ENCODE measurements at places on chromosomes 13 and 19.

DNA sequence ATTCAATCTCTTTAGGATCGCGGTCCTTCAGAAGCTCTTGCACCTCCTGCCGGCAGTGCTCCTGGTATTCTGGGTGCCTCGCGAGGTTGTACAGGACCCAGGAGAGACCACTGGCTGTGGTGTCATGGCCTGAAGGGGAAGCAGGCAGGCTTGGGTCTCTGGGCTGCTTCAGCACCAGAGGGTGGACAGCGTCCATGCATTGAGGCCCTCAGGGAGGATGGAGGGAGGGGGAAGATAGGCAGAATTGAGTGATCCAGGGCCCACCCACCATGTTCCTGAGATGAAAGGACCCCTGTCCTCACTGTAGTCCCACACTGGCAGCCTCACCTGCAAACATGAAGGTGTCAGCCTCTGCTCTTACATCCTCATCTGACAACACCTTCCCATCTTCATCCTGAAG, 17.9 kb upstream of the OR10H5 start:
- H3K4me3 ChIP-seq = no peak overlapping the region
- no peak for DNase-seq
- no peaks in the 10 kb centered on the region for H3K4me1 ChIP-seq

DNA sequence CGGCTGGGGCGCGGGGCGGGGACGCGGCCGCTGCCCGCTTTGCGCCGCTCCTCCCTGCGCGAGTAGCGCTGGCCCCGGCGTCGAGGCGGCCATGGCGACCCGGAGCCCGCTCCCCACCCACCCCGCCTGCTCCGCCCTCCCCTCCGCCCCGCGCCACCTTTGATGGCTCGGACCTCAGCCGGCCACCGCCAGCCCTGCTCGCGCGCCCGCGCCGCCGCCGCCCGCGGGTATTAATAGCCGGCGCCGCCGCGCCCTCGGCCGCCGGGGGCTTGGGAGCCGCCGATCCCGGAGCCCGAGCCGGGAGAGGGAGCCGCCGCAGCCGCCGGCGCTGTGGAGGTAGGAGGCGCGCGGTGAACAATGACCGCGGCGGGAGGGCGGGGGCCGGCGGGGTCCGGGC, 261 bp downstream of the FARP1 start:
- H3K4me3 ChIP-seq = peak overlapping the region; percentile 98
- peaks cover 15% of the 10 kb centered on the region for H3K4me1 ChIP-seq
- H3K27ac ChIP-seq = no peak overlapping the region

- no peak overlapping the region for H3K27ac ChIP-seq
- no peaks in the 10 kb centered on the region for H3K36me3 ChIP-seq
- H3K4me1 ChIP-seq = 0 out of 2 replicates have a peak, but pooled peaks cover 5% of the 10 kb centered on the region
- H3K27me3 ChIP-seq = peaks cover 18% of the 10 kb centered on the region
- H3K4me3 ChIP-seq = no peak overlapping the region
These were observed 59.8 kb upstream of the RFC3 start for GRCh38 chr13:33758113-33758512.

GRCh38 chr19:310141-310651, 19.0 kb upstream of the PLPP2 start:
- no peak overlapping the region for H3K4me3 ChIP-seq
- DNase-seq = no peak
- H3K27ac ChIP-seq = no peak overlapping the region
- H3K4me1 ChIP-seq = no peaks in the 10 kb centered on the region

GRCh38 chr19:28026636-28027035, 1186.3 kb downstream of the UQCRFS1 start:
- no peaks in the 10 kb centered on the region for H3K4me1 ChIP-seq
- no peaks in the 10 kb centered on the region for H3K36me3 ChIP-seq
- no peak overlapping the region for H3K4me3 ChIP-seq
- H3K27me3 ChIP-seq = no peaks in the 10 kb centered on the region
- H3K27ac ChIP-seq = no peak overlapping the region

GRCh38 chr13:105463011-105463501, 1072.4 kb downstream of the EFNB2 start:
- no peak for DNase-seq
- no peaks in the 10 kb centered on the region for H3K4me1 ChIP-seq
- no peaks in the 10 kb centered on the region for H3K27me3 ChIP-seq

DNA sequence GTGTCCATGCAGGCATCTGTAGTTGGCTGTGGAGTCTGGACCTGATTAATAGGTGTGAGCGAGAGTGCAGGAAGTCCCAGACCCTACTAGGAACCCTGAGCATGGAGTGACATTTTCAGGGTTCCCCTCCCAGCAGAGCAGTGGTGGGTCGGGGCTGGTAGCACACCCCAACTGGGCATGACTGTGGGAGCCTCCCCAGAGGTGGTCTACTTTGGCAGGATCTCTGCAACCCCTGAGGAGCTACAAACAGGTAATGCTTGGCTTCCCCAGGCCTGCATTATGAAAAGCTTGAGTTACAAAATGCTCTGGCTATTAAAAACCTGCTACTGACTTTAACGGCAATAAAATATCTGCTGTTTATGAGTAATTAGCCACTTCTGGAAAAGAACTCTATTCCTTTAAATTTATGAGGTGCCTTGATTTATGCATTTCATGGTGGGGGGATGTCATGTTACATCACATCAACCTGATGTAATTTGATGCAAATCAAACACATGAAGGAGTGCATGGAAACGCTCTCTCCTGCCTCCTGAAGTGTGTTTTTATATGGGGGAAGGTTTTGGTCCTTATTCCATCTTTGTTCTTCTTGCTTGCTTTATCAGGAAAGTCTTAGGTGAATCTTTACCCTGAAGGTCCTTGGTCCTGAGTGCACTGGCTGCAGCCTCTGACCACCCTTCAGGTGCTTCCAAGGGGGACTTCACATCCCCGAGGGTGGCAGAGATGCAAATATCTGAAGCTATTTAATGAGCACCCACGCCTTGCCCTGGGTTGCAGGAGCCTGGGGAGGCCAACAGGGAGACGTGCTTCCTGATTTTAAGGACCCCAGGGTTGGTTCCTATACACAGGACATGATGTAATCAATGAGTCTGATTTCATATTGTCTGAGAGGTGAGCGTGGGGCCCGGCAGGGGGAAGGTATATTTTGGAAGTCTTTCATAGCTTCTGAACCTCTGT, 54.0 kb downstream of the ZNF536 start:
- DNase-seq = no peak
- H3K4me1 ChIP-seq = no peaks in the 10 kb centered on the region
- no peak overlapping the region for H3K4me3 ChIP-seq
- no peak overlapping the region for H3K27ac ChIP-seq
- no peaks in the 10 kb centered on the region for H3K27me3 ChIP-seq

DNA sequence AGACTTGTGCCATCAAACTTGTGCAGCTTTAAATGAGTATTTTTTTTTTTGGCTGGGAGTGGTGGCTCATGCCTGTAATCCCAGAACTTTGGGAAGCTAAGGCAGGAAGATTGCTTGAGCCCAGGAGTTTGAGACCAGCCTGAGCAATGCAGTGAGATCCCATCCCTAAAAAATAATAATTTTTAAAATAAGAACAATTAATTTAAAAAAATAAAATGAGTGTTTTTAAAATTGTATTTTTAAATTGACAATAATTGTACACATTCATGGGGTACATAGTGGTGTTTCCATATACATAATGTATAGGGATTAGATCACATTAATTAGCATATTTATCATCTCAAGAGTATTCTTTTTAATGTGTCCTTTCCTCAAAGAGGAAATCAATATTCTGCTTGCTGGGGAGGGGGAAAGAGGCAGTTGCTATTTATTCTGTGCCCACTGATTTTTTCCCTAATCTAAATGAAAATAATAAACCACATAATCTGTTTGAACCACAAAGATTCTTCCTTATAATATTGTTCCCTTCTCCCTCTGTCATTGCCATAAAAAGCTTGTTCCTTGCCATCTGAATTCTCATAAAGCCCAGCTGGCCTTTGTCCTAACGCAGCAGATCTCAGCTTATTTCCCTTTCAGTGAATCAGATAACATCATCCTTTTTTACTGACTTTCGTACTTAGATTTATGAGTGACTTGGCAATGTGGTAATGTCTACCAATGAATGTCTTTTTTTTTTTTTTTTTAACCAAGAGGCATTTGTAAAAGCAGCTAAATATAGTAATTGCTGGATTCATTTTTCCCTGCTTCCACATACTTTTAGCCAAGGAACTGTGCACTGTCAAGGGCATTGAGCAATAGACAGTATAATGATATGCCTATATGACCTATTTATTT, 81.8 kb upstream of the RUBCNL start:
- peaks cover 10% of the 10 kb centered on the region for H3K4me1 ChIP-seq
- peak; percentile 72 for DNase-seq
- no peaks in the 10 kb centered on the region for H3K36me3 ChIP-seq
- no peaks in the 10 kb centered on the region for H3K27me3 ChIP-seq
- H3K27ac ChIP-seq = no peak overlapping the region

Measured in GM23248 (cell line).